ENCODE measurements at places on chromosomes 2 and 18.

GRCh38 chr2:145484448-145485097 lies 964.7 kb upstream of the ZEB2 start:
- DNase-seq = no peak

GRCh38 chr2:189662669-189663226 lies 1.5 kb downstream of the ASNSD1 start:
- DNase-seq = no peak

DNA sequence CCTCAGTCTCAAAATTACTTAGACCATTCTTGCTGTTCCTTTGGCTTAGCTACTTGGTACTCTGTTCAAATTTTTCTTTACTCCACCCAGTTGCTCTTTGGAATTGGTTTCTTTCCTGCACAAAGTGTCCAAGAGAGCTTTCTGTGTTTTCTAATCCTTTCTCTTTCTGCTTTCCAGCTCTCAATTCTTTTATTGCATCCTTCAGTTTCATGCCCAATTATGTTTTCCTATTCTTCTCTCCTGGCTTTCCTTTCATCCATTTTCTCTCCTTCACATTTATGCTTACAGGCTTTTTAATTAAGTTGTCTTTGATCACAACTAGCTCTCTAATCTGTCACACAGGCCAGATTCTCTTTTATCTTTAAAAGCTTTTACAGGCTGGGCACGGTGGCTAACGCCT lies 38.2 kb downstream of the UBR3 start:
- DNase-seq = no peak

GRCh38 chr2:161946489-161947107 lies 127.4 kb downstream of the DPP4 start:
- no peak for DNase-seq

- no peak for DNase-seq
These were observed 175.3 kb upstream of the PID1 start for GRCh38 chr2:229446350-229446749.

DNA sequence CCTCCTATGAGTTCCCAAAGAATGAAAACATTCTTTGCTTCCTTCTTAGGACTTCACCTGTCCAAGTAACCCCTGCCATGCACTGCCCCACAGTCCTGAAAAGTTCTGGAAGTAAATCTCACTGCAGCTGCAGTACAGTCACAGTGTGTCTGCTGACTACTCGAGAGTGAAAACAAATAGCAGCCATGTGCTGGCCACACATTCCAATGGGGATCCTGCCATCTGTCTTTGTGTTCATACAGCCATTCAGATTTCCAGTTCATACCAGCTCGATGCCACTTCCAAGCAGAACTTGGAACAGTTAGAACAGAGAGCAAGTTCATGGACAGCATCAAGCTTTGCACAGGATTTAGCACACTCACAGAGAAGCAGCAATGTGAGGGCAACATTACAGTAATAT lies 629.9 kb upstream of the ACVR2A start:
- no peak for DNase-seq

GRCh38 chr18:13530879-13531387 lies 195.4 kb downstream of the FAM210A start:
- peak; percentile 43 for DNase-seq

DNA sequence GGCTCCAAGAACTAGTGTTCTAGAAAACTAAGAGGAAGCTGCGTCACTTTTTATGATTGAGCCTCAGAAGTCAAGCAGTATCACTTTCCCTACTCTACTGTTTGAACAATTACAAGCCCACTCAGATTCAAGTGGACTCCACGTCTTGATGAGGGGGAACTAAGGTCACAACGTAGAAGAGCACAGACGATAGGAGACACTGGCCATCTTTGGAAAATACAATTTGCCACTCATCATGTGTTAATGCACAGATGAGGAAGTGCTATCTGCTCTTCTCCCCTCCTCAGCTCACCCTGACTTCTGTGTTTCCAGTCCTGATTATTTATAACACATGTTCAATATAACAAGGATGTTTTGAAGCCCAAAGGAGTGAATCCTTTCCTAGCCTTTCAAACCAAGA lies 76.1 kb upstream of the CYP1B1 start:
- no peak for DNase-seq

- DNase-seq = peak; percentile 98
These were observed 33.4 kb upstream of the KLHL29 start for GRCh38 chr2:23351388-23352141.

- DNase-seq = no peak
These were observed 11.5 kb downstream of the CD226 start for GRCh38 chr18:69936191-69936558.

- no peak for DNase-seq
These were observed 23.9 kb downstream of the NOL10 start for GRCh38 chr2:10665833-10666232.

DNA sequence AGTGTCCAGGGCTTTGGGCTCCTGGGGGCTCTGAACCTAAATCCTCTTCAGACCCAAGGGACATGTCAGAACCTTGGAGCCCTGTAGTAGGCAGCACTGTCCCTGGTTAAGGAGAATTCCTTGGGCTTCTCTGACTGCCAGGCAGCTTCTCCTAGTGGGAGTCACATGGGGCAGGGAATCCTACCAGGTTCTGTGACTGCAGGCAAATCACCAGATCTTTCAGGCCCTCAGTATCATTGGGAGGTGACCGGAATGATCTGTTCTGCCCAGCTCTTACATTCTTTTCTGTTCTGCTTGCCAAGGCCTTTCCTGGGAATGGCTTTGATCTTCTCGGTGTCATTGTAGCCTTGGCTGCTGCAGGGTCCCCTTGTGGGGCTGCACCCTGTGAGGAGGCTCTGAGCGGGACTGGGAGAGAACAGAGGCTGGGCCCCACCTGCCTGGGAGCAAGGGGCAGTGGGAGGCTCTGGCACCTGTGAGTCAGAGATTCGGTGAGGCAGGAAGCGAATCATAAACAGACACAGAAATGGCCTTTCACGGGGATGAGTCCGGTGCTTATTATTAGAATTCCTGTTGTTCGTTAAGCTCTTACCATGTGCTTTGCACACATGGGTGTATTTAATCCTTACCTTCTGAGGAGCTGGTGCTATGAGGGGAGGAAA lies 14.1 kb downstream of the CEP68 start:
- DNase-seq = no peak

- DNase-seq = no peak
These were observed 546.6 kb upstream of the LRRTM4 start for GRCh38 chr2:78068808-78069207.

GRCh38 chr2:212640428-212640827 lies 101.8 kb upstream of the ERBB4 start:
- DNase-seq = no peak

GRCh38 chr2:3871002-3871401 lies 167.6 kb downstream of the DCDC2C start:
- no peak for DNase-seq

- peak; percentile 7 for DNase-seq
These were observed 105.1 kb downstream of the RDH14 start for GRCh38 chr2:18455236-18455862.

DNA sequence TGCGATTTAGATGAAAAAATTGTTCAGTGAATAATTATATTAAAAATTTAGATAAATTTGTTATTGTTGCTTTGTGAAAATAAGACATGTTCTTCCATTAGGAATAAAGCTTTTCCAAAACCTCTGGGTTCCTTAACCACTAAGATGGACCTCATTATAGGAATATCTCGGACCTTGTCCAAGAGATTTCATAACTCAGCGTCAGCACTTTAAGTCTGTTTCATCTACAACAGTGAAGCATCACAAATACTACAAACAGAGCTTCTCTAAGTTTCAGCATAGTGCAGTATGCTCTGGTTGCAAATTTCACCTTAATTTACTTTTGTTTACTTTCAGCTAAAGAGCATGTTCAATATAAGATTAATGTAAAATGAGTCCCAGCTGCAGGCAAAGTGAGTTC lies 150.3 kb downstream of the UBE2E3 start:
- no peak for DNase-seq

DNA sequence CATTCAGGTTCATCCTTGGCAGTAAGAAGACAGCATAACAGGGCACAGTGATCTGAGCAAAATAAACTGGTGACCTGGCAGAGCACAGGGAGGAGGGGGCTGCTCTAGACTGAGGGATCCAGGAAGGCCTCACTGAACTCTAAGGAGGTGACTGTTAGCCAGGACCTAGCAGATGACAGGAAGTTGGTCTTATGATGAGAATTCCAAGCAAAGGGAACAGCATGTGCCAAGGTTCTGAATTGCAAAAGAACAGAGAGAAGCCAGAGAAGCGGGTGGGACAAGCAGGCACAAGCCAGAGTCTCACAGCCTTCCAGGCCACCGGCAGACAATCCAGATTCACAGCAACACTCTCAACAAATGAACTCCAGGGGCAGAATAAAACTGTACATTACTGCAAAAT lies 152.7 kb upstream of the PTPRM start:
- DNase-seq = no peak

- no peak for DNase-seq
These were observed 15.2 kb upstream of the RAPH1 start for GRCh38 chr2:203550266-203550665.

- no peak for DNase-seq
These were observed 51.8 kb upstream of the NPAS2 start for GRCh38 chr2:100767810-100768806.

DNA sequence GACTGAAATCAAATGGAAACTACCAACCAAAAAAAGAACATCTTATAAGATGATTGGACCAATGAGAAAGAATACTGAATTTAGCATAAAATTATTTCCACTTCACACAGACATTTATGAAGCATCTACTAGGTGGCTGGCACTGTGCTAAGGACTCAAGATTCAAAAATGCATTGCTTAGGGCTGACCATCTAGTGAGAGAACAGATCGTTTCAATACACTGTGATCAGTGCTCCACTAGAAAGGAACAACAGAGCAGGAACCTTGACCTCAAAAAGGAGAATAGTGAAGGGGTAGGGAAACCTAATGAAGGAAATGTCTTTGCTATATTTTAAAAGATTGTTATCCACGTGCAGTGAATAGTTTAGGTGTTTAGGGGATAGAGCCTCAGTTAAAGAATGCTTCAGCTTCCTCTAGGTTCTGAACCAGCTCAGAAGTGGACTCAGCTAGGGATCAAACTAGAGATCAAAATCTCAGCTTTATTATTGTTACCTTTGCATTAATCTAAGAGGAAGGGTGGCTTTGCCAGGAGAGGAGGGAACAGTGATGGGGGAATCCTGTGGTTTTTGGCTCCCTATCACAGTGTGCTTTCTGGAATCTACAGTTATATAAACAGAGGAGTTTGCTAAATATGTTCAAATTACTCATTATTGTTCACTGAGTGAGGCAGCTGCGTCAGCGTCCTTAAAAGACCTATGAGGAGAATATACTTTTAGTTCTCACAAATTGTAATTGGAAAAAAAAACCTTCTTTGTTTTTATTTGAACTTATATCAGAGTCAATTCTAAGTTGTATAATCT lies 16.2 kb upstream of the BBS5 start:
- DNase-seq = no peak

DNA sequence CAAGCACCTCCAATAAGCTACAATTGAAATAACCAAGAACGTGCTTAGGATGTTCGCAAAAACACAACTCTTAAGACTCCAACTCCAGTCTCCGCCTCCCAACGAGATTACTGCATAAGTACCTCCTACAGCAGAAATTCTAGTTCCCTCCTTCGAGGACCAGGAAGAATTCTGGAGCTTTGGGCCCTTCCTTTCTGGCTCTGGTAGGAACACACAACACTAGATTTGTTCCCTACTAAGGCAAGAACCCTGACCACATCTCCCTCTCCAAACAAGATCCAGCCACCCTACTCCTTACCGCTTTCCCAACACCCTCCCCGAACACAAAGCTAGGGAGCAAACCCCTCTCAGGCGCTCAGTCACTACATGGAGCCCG lies 721 bp downstream of the ADAM17 start:
- DNase-seq = peak; percentile 24

- DNase-seq = no peak
These were observed 153.7 kb downstream of the TGIF1 start for GRCh38 chr18:3603421-3604234.

DNA sequence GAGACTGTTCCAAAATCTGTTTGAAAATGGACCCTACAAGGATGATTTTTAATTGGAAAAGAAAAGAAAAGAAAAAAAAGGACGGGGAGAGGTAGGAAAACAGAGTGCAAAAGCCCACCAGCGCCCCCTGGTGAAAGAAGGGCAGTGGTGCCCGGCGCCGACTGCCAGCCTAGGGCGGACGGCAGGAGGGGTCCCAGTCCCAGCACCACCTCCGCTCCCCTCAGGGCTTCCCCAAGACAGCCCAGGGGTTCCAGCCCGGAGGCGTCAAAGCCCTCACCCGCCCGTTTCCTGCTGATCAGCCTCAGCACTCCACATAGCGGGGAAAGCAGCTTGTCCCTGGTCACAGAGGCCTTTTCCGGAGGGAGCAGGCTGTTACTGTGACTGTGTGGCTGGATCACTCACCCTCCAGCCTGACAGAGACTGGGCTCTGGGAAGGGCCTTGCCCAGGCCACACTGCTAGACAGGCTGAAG lies 213.9 kb downstream of the TFCP2L1 start:
- peak; percentile 90 for DNase-seq

Measured in SK-N-SH (cell line).